Stimulated activated CD8-positive, alpha-beta memory T cell treated with anti-CD3 and anti-CD28 coated beads, Interleukin-4, amount 100 ng/mL, for 1 hour (primary cell): ENCODE measurements at places on chromosomes 1 and 21.

GRCh38 chr1:51912881-51913280 lies 34.4 kb upstream of the NRDC start:
- DNase-seq = no peak

DNA sequence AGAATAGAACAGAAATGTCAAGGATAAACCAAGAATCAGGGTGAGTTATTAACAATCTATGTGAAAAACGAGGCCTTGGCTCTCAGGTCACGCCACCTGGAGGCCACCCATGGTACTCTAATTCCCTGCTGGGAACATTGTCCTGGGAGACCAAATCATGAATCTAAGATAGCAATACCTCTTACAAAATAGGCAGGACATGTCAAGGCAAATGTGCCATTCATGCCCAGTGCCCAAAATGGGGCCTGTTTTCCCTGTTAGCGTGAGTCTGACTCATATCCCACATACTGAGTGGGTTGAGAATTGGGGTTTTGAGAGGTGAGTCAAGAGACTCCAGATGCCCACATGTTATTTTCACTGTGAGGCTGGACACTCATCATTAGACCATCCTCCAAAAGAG lies 380.8 kb downstream of the HHIPL2 start:
- DNase-seq = no peak

DNA sequence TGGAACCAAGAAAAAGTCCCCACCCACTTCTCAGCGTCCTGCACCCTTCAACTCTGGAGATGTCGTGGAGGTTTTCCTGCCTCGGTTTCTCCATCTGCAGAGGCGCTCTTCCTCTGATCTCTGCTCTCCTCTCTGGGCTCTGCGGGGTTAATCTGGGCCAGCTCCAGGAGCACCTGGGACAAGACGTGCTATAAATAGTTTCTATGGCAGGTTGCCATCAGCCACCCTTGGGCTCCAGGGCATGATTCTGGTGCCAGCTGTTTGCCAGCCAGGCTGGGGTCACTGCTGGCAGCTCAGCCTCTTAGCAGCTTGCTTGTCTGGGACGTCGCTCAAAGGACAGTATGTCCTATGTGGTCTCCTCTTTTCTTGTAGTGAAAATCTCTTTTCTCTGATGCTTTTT lies 137.1 kb downstream of the ACTL8 start:
- no peak for DNase-seq

DNA sequence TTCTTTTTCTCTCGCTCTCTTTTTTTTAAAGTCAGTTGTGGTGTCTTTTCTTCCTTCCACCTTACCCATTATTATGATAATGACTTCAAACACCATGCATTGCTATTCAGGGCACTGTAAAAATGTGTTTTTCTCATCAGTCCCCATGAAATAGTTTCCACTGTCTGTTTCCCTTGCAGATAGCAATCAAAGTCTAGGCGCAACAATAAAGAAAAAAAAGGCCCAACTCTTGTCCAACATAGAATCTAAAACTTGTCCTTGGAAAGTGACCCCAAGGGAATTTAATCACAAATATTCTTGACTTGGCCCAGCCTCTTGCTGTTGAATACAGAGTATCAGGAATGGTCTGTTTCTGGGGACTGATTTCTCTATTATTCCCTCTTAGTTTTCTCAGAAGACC lies 382.5 kb downstream of the PLPP3 start:
- DNase-seq = no peak

GRCh38 chr1:153393926-153394325 lies 3.1 kb upstream of the S100A8 start:
- DNase-seq = no peak

DNA sequence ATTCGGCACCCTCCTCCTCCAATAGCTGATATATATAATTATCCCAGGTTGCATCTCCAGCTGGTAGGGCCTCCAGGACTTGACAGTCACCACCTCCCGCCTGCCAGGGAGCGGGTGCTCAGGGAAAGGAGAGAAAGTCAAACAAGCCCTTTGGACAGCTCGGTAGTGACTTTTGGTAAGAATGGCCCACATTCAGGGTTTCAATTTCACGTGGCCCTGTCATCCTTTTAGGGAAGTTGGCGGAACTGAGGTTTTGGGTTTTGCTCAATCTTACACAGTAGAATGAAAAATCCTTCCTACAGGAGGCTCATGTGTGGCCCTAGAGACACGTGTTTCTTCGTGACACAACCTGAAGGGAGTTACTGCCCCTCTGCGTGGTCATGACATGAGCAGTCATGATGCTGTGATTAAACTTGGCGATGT lies 44.2 kb downstream of the CAPN8 start:
- no peak for DNase-seq

DNA sequence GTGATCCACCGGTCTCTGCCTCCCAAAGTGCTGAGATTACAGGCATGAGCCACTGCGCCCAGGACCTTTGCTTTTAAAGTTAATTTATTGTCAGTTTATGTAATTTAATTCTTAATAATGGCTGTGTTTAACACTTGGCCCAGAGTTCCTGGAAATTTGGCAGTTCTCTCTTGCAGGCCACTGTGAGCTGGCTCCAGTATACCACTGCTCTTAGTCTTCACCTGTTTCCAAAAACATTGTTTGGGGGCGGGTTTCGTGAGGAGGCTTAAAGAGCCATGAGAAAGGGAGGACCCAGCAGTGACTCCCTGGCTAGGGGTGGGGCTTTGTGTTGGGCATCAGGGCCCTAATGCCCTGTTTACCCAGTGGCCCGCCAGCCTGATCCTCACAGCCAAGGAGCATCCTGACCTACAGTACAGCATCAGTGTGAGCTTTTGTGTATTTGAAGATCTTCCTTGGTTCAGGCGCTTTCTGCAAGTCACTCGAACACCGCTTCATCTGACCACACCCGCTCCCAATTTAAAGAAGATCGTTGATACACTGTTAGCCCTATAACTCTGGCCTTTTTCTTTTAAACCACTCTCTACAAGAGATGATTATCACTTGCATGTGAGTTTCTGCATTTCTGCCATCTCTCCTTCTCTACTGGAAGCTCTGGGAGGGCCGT lies 12.0 kb upstream of the BGLAP start:
- DNase-seq = no peak

DNA sequence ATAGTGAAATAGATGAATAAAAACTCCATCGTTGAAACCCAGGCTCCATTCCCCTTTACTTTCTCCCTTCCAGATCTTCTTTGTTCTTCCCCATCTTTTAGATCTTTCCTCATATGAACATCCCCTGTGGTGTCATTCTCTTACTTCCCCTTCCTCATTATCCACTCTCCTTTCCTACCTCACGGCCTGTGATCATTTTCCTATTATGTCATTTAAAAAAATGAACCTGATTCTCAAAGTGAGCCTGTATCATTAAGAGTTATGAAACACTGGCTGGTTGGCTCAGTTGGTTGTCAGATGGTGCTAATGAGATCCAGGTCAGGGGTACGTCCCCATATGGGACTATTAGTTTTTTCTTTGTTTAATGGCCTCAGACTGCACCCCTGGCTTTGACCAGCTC lies 38.3 kb downstream of the TCEANC2 start:
- DNase-seq = no peak

DNA sequence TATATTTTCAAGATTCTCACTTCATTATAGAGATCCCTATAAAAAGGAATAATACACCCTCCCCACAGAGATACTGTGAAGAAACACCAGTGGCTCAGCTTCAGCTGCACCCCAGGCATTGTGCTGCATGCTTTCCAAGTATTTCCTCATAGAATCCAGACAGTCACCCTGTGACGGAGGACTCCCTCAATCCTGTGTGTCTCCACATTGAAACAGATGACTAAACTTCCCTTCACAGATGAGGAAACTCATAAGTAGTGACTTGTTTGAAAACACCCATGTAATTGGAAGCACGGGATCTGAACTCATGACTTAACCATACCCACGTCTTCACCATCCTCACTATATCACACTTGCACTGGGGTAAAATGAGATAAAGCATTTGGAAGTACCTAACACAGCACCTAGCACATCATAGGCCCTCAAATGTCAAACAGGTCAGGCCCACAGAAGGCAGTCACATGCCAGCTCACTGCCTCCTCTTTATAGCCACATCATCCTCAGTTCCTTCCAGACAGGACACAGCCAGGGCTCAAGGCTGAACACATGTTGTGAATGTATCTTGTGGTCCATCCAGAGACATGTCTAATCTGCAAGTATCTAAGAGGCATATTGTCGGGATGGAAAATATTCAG lies 55.2 kb downstream of the GPR161 start:
- DNase-seq = no peak

DNA sequence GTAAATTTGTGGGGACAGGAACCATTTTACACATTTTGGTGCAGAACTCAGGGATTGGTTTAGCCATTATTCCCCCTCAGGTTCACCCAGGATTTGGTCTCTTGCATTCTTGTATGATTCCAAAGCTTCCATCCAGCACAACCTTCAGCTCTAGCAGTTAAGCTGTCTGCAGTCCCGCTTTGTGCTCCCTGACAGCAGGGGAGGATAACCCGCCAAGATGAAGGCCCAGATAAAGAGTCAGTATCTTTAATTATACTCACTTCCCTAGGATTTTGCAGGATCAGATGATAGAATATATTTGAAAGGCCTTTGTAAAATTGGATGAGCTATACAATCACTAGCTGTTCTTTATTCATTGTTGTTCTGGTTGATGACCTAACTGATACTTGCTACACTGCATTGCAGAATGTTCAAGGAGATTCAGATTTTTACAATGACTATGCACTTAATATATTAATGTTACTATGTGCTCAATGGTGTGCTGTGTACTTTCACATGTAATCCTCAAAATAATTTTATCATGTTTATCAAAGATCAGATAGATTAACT lies 49.8 kb downstream of the SLC16A1 start:
- DNase-seq = no peak

DNA sequence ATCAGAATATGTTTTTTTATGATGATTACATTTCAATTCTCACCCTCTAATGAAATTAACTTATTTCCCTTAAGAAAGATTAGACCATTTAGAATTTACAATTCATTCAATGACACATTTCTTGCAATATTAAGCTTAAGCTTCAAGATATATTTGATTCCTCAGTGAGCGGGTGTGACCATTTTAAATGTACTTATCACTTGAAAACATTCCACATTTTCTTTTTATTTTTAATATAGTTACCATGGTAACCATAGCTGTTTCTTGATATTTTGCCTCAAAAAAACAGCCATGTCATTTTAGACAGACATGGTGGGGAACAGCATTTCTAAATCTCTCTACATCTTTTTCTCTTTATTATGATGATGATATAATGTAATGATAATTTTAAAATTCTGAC lies 1029.0 kb upstream of the B3GALT2 start:
- DNase-seq = no peak

DNA sequence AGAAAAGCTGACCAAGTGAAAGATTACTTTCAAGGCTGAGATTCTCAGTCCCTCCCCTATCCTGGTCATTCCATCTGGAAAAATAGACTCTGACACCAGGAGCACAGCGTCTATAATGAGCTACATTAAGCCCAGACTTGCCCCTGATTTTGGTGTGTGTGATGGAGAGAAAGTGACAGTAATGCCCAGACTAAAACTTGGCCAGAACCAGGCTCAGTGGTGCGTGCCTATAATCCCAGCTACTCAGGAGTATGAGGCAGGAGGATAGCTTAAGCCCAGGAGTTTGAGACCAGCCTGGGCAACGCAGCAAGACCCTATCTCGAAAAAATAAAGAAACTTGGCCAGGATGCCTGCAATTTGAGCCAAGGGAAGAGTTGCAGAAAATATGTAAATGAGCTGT lies 15.9 kb downstream of the PLEKHA6 start:
- no peak for DNase-seq

- DNase-seq = no peak
Measured at GRCh38 chr1:96329121-96329520, 392.5 kb upstream of the PTBP2 start.

GRCh38 chr1:85070972-85071492 lies 22.7 kb upstream of the MCOLN3 start:
- DNase-seq = no peak

DNA sequence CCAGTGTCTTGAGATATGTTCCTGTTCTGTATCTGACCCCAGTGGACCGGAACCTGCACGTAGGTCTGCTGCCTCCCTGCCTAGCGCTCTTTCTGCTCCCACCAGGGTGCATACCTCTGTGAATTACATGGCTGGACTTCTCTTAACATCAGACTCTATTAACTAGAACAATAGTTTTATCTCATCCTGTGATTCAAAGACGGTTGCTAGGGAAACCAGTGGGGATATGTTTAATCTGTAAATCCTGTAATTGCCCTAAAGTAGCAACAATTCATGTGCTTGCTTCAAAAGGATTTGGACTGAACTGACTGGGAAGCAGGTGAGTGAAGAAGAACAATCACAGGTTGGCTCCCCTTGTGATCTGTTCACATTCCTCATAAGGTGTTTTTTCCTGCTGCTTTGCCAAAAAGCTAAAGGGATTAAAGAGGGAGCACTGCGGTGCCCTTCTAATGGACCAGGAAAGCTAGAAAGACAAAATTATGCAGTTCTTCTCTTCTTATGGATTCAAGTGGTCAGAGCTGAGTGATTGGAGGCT lies 52.7 kb upstream of the DIRAS3 start:
- DNase-seq = no peak

- no peak for DNase-seq
Measured at GRCh38 chr1:61642475-61643232, 82.3 kb downstream of the TM2D1 start.

- DNase-seq = no peak
Measured at GRCh38 chr21:31493350-31493880, 149.4 kb upstream of the TIAM1 start.

- DNase-seq = no peak
Measured at GRCh38 chr1:210123383-210123782, 109.2 kb upstream of the SERTAD4 start.

DNA sequence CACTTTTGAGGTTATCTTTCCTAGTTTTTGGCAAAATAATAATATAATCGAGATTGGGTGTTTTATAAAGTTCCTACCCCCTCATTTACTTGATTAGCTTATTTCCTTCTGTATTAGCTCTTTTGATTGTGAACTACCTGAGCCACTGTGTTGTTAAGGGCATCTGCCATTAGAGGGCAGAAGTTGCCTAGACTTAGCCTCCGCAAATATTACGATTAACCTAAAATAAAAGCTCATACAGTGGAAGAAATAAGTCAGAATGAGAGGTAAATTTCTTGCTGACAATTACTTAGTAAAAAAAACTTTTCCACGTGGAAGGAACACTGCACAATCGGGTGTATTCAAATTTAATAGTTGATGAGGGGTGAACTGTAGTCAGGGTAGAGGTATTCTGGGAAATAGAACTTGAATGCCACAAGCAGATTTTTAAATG lies 2.3 kb downstream of the H3-3A start:
- DNase-seq = no peak

- no peak for DNase-seq
Measured at GRCh38 chr1:231606712-231607111, 19.9 kb upstream of the DISC1 start.

DNA sequence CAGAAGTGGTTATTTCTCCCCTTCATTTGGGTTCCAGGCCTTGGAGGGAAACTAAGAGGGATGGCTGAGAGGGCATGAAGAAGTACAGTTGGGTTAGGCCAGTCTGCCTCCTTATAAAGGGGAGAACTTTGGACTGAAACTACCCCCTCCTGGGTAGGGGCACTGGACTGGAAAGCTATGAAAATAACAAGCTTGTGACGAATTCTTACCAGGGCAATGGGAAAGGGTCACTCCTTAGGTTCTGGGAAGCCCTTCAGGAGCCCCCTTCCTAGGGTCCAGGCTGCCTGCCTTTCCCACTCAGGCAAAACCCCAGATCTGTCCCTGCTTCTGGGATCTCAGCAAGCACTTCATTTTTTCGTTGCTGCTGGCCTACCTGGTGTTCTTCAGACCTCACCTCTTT lies 9.8 kb upstream of the P3R3URF start:
- DNase-seq = no peak
